Stimulated activated CD8-positive, alpha-beta memory T cell treated with anti-CD3 and anti-CD28 coated beads, Interleukin-4, amount 100 ng/mL, for 1 hour (primary cell): ENCODE measurements at places on chromosomes 5 and 9.

DNA sequence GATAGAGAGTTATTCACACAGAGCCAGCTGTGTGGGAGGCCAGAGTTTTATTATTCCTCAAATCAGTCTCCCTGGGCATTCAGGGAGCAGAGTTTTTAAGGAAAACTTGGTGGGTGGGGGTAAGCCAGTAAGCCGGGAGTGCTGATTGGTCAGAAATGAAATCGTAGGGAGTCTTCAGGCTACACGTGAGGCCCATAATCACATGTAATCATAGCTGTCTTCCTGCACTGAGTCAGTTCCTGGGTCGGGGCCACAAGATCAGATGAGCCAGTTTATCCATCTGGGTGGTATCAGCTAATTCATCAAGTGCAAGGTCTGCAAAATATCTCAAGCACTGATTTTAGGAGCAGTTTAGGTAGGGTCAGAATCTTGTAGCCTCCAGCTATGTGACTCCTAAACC, 10.8 kb upstream of the TTC39B start:
- no peak for DNase-seq

GRCh38 chr9:119526698-119527097, 157.5 kb upstream of the BRINP1 start:
- no peak for DNase-seq

DNA sequence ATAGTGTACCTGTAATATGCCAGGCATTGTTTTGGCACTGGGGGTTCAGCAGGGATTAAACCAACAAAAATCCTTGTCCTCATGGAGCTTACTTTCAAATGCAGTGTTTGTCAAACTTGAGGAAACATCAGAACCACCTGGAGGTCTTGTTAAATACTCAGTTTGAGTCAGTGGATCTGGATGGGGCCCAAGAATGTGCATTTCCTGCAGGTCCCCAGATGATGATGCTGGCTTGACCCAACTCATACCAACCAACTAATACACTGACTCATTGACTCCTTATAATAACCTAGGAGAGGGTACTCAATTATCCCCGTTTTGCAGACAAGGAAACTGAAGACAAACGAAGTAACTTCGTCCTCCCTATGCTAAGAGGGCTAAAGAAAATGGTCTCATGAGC, 11.3 kb downstream of the WWC1 start:
- no peak for DNase-seq

DNA sequence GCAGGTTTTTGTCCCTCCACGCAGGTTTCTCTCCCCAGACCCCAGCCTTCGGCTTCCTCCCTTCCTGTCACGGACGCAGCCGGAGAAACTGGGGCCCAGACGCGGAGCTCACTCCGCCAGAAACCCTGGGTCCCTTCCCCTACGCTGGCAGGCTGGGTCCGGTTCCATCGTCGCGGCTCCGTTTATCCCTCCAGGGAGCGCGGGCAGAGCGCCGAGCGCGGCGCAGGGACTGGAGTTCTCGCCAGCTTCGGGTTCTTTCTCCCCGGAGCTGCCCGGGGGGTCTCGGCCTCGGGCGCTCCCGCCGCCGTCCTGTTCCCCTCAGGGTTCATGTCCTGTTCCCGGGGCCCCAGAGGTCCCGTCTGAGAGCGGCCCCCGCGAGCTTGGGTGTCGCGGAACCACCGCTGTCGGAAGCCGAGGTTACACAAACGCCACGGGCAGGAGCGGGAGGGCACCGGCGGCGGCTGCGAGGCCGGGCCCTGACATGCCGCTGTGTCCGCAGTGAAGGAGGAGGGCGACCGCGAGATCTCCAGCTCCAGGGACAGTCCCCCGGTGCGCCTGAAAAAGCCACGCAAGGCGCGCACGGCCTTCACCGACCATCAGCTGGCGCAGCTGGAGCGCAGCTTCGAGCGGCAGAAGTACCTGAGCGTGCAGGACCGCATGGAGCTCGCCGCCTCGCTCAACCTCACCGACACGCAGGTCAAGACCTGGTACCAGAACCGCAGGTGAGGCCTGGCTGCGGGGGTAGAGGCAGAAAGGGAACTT, 4.6 kb downstream of the BARHL1 start:
- no peak for DNase-seq
